Osteoblast (primary cell): ENCODE measurements at places on chromosomes 1 and 21. TPM values are rescaled to one million over a fixed set of nuclear protein-coding genes. Genes with fewer than 3 reads are reported as not detected.

The LAMC1 gene
- total RNA-seq = 903 and 966 TPM in 2 replicates

The BCL2L15 gene
- total RNA-seq = 0.29 and 0.36 TPM in 2 replicates

The CCDC17 gene
- total RNA-seq = 0.72 and 1.5 TPM in 2 replicates

DNA sequence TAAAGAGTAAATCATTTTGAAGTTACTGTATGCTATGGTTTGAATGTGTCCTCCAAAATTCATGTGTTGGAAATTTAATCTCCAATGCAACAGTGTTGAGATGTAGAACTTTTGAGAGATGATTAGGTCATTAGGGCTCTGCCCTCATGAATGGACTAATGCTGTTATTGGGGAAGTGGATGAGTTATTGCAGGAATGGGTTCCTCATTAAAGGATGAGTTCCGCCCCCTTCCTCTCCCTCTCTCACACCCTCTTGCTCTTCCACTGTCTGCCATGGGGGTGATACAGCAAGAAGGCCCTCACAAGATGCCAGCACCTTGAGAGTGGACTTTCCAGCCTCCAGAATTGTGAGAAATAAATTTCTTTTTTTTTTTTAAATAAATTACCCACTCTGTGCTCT, 97.6 kb downstream of the ATP1A1 start:
- no peak for DNase-seq

GRCh38 chr1:201537891-201538611, 876 bp upstream of the NAV1 start:
- peak; percentile 79 for DNase-seq

DNA sequence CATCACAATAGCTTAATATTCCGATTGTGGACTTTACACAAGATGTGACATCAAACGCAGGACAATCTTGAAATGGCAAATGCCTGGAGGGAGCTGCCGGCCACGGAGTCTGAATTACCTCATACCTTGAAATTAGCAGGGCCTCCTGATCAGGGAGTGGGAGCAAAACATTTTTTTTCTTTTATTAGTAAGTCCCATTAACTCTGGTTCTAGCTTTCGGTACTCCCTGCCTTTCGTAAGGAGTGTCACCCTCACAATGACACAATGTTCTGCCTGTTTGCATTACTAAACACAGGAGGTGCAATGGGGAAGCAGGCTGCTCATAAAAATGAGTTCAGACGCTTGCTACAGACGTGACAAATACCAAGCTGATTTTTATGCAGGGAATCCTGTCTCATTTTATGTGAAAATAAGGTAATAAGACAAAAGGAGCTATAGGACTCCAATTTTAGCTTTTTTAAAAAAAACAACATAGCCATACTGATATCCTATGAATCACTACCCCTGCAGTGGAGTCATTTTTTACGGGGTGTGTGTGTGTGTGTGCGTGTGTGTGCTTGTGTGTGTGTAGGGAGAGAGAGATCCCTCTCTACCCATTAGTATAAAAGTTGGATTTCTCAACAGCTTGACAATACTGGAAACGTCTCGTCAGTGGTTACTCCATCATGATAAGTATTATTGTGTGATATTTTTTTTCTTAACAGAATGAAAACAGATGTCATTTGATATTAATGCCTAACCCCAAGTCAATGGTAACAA, 205.1 kb upstream of the RUNX1 start:
- no peak for DNase-seq

- no peak for DNase-seq
These were observed 94.4 kb upstream of the KRTAP19-8 start for GRCh38 chr21:31132574-31133242.

GRCh38 chr1:165352442-165353293, 3.8 kb downstream of the LMX1A start:
- DNase-seq = no peak

DNA sequence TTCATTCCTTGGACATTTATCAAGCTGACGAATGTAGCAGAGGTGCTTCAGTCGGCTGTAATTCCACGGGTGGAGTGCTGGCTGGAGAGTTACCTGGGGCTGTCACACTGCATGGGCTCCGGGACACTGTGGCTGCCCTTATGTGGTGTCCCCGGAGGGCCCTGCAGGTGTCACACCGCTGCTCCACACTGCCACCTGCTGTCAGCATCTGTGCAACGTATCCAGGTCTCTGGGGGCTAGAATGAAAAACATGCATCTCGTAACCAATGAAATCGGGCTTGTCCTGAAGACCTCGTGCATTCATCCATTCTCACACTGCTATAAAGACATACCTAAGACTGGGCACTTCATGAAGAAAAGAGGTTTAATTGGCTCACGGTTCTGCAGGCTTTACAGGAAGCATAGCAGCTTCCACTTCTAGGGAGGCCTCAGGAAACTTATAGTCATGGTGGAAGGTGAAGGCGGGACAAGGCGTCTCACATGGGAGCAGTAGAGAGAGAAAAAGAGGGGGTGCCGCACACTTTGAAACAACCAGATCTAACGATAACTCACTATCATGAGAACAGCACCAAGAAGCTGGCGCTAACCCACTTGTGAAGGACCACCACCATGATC, 46.7 kb upstream of the PCBP3 start:
- DNase-seq = peak; percentile 92
